ENCODE measurements at places on chromosomes 5 and 9.

DNA sequence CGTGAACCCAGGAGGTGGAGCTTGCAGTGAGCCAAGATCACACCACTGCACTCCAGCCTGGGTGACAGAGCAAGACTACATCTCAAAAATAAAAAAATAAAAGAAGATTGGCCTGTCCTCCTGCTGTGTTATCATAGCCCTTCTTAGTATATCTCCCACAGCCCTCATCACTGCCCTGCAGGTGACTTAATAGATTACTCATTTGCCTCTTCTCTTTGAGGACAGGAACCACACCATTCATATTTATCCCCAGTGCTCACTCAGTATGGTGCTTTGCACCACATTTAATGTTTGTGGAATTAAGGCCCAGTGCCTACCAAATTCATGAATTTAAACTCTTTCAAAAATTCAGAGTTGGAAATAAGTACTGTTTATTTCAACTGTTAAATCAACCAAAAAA, 10.3 kb downstream of the IDNK start:
- DNase-seq, result no peak

GRCh38 chr9:137348769-137349470, 46.8 kb upstream of the NRARP start:
- no peak for DNase-seq

- DNase-seq, result no peak
Observed at GRCh38 chr9:28215536-28216299, 642.4 kb upstream of the C9orf72 start.

- no peak for DNase-seq
Observed at GRCh38 chr9:114207034-114207810, 51.9 kb downstream of the COL27A1 start.

- no peak for DNase-seq
Observed at GRCh38 chr5:10581867-10582511, 18.1 kb downstream of the ANKRD33B start.

- DNase-seq, result no peak
Observed at GRCh38 chr5:130138406-130139045, 234.3 kb downstream of the CHSY3 start.

DNA sequence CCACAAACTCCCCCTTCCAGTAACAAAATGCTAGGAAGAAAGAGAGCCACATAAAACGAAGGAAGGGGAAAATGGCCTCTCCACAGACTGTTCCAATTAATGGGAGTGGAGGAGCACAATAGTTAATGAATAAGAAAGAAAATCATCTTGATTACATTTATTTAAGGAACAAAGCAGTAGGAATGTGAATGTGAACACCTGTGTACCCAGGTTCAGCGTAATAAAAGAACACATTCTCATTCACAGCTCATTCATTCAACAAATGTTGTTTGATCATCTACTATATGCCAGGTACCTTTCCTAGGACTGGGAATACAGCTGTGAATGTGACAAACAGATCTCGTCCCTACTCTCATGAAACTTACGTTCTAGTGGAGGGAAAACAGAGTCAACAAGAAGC, 35.7 kb downstream of the SIL1 start:
- DNase-seq, result no peak

GRCh38 chr5:180034564-180034963, 37.0 kb downstream of the RNF130 start:
- no peak for DNase-seq

GRCh38 chr9:14240537-14240936, 73.4 kb downstream of the NFIB start:
- no peak for DNase-seq

DNA sequence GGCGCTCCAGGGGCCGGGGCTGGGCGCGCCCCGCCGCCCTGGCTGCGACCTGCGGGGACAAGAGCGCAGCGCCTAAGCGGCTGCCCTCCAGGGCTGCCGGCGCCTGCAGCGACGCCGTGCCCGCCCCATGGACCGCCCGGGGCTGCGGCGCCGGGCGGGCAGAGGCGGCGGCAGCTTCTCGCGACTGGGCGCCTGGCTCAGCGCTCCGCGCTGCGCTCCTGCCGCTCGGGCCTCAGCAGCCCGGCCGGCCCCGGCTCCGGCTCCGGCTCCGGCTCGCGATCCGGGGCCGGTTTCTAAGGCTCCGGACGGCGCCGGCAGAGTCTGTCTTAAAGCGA, at the start of gene PITX1:
Gene PITX1 (minus strand): TSS at position 328 of the 335 bp plus-strand sequence. CDS start 347 bp downstream, outside the sequence.
- no peak for DNase-seq
